Activated T-cell treated with anti-CD3 and anti-CD28 coated beads for 24 hours (primary cell): ENCODE measurements at places on chromosomes 3 and 15.

GRCh38 chr3:72782521-72782920 lies 65.7 kb downstream of the SHQ1 start:
- DNase-seq: no peak

GRCh38 chr15:83833569-83833968 lies 179.6 kb downstream of the ADAMTSL3 start:
- DNase-seq: no peak

DNA sequence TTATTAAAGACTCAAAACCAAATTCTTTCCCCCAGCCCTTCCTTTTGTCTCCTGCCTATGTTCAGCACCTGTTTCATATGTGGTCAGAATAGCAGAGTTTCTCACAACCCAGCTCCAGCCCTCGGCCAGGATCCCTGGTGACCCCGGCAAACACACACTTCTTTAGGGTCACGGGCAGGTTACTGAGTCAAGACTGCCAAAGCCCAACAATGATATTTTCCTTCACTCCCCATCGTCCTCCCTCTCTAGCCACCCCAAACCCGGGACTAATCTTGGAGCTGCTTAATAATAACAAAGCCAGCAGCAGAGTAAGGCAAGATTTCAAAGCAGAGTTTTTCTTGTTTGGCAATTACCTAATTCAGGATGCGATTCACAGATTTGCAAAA lies 25.5 kb downstream of the RARB start:
- no peak for DNase-seq

- no peak for DNase-seq
These were observed 65.1 kb downstream of the MRPL46 start for GRCh38 chr15:88401996-88402656.

GRCh38 chr15:70703096-70703878 lies 60.1 kb downstream of the UACA start:
- no peak for DNase-seq

- no peak for DNase-seq
These were observed 276.5 kb downstream of the TBL1XR1 start for GRCh38 chr3:176920766-176921160.

DNA sequence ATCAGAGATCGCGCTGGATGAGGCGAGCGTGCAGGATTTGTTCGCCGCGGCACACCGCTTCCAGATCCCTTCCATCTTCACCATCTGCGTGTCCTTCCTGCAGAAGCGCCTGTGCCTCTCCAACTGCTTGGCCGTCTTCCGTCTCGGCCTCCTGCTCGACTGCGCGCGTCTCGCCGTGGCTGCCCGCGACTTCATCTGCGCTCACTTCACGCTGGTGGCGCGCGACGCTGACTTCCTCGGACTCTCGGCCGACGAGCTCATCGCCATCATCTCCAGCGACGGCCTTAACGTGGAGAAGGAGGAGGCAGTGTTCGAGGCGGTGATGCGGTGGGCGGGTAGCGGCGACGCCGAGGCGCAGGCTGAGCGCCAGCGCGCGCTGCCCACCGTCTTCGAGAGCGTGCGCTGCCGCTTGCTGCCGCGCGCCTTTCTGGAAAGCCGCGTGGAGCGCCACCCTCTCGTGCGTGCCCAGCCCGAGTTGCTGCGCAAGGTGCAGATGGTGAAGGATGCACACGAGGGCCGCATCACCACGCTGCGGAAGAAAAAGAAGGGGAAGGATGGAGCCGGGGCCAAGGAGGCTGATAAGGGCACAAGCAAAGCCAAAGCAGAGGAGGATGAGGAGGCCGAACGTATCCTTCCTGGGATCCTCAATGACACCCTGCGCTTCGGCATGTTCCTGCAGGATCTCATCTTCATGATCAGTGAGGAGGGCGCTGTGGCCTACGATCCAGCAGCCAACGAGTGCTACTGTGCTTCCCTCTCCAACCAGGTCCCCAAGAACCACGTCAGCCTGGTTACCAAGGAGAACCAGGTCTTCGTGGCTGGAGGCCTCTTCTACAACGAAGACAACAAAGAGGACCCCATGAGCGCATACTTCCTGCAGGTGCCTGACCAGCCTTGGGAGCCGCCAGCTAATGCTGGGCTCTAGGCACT lies 819 bp downstream of the KLHL40 start:
- no peak for DNase-seq

GRCh38 chr15:99202176-99202552 lies 47.2 kb downstream of the TTC23 start:
- no peak for DNase-seq

DNA sequence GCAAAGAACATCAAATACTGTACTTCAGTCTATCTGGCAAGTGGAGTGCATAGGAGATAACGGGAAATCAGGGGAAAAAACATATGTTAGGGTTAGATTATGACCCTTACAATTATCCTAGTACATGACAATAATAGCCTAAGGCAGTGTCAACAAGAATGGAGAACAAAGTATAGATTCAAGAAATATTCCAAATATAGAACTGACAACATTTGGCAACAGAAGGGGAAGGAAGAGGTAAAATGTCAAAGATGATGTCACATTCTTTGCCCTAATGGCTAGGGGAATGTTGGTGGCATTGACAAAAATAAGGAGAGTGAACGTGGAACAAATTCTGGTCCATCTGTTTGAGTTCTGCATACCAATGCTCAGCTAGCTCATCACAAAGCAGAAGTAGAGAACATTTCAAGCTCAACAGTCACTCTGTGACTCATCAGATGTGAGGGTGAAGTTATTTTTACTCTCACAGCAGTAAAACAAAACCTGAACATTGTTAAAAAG lies 15.5 kb upstream of the ATP8B4 start:
- no peak for DNase-seq

DNA sequence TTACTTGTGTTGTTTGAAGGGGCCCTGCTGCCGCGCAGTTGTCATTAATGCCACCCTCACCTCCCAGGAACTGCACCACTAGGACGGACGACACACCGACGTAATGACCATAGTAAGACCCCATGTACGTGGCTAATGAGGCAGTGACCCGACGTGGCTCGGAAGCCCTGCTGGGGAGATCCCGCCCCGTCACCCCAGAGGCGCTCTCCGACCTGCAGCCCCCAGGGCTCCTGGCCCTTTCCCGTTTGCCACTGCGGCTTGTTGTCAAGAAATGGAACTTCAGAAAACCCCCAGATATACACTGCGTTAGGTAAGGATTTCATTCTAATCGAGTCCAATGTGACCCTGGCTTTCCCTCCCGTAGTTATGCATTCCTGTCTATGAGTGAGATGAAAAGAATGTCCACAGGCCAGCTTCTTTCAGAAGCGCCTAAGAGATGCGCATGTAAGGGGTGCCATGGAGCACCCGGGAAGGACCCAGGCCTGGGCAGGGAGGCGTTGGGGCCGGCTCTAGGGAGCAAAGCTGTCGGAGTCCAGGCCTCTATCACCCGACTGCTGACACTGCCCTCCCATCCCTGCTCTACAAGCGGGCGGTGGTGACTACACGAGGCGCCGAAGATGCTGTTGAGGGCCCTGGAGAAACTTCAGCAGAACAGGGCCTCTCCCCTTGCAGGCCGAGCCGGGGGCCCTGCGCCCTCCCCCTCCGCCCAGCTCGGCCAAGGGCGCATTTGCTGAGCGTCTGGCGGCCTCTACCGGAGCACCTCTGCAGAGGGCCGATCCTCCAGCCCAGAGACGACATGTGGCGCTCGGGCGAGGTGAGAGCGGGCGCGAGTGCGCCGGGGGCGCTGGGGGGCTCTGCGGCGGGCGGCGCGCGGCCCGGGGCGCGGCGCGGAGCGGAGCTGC lies at the start of gene GABRA5:
Gene GABRA5 (plus strand): TSS at position 765 of the 902 bp plus-strand sequence. CDS start 2,187 bp downstream, outside the sequence.
- DNase-seq: no peak

- no peak for DNase-seq
These were observed 158.9 kb upstream of the CADPS start for GRCh38 chr3:63034101-63034500.

DNA sequence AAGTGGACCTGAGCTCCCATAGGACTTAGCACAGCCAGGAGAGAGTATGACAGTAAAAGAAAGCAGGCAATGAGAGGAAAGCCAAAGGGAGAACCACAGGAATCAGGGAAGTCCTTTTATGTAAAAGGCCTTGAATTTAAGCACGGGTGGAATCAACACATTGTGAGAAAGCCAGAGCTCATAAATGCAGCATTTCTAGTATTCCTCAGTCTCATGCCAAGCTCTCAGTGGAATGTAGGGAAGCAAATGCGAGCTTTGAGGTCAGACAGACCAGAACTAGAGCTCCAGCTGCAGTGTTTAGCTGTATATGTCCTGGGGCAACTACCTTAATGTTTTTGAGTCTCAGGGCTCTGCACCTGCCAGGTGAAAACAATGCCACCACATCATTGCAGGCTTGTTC lies 132.1 kb upstream of the TRIM42 start:
- no peak for DNase-seq

GRCh38 chr3:164521139-164521538 lies 557.2 kb downstream of the SI start:
- DNase-seq: no peak

DNA sequence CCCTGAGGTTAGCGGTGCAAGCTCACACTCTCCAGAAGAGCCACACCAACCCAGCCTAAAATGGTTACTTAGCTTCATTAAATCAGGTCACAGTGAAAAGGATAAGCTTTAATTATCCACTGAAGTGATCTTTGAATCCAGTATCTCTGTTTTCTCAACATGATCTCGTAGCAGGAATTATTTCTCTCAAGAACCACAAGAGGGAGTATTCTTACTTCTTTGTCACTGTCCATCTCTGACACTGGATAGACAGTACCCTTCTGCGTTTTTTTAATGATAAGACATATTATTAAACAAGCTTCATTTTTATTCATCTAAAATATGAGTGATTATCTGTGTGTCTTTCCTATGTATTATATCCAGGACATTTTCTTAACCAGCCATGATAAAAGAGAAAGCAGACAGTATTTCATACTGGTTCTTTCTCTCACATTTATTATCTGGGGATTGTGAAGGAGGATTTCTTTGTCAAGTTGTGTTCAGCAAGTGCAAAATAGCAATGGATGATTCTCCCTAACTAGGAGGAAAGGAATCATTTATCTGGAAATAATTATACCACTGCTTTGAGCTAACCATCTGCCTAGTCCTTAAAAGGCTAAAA lies 105.4 kb upstream of the CCDC54 start:
- DNase-seq: no peak
